ENCODE measurements at places on chromosomes 2 and 18.
A peak's percentile ranks its signal among the peaks of the same experiment; 100 is the strongest.

DNA sequence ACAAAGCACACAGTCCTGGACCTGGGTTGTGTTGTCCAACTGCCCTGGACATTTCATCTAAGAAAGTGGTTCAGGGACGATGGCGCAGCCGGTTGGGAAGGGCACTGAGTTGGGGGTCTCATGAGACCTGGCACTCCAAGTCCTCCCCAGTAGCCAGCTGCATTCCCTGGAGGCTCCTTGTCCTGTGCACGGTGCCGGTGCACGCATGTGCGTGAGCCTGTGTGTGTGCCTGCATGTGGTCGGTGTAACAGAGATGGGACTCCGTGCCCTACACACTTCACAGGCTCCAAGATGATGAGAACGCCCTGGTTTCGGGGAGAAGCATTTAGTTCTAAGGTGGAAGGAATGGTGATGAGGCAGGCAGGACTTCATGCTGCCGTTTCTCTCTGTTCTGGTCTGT is 124.9 kb upstream of the PXDN start:
- DNase-seq, result no peak

DNA sequence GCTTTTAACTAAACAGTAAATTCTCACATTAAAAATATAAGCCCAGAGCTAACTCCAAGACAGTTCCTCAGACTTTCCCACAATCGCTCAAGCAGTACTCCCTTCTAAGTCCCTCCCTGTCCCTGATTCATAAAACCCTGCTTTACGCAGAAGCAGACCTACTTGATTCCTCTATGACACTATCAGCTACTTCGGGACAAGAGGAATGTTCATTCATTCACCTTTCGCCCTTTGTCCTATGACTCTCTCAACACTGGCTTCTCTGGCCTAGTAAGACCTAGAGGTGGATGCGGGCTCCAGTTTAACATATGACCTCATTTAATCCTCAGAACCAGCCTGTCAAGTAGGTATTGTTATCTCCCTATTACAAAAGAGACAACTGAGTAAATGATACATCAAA is 10.2 kb downstream of the LPIN2 start:
- DNase-seq, result no peak

DNA sequence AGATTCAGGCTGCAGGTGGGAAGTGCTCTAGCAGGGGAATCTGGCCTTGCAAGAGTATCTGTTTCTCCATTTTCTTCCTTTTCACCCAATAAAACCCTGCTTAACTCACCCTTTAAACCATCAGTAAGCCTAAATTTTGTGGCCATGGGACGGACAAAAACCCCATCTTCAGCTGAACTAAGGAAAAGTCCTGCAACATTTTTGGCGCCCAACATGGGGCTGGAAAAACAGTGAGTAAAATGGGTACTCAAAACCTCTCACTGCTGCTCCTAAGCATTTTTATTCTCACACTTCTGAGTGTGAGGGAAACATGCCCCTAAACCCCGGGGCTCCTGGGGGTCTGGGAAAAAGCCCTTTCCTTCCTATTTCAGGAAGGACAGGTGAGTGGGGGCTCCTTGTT is 414.3 kb downstream of the ZNF804A start:
- no peak for DNase-seq

GRCh38 chr2:90079374-90079773 is 1387.9 kb downstream of the RPIA start:
- no peak for DNase-seq

GRCh38 chr18:13287372-13287771 is 68.8 kb downstream of the LDLRAD4 start:
- no peak for DNase-seq

DNA sequence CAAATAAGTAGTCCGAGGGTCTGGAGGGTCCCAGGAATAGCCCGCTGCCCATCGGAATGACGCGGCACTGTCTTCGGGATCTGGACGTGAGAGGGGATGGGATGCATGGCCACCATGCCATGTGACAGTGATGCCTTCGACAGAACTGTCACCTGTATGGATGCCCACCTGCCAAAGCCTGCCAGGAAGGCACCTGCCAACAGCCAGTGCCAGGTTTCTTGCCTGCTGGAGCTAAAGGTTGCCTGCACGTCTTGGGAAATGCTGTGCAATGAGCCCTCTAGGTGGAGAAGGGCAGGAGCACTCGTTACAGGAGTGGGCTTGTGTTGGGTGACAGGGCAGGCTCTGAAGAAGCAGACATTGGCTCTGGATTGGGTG is 20.5 kb downstream of the GPR35 start:
- no peak for DNase-seq

- no peak for DNase-seq
Measured at GRCh38 chr18:75083131-75083530, 125.8 kb downstream of the PTGR3 start.

GRCh38 chr2:25081237-25081790 is 39.4 kb downstream of the EFR3B start:
- DNase-seq, result no peak

- DNase-seq, result no peak
Measured at GRCh38 chr2:64876137-64876647, 113.0 kb upstream of the SLC1A4 start.

DNA sequence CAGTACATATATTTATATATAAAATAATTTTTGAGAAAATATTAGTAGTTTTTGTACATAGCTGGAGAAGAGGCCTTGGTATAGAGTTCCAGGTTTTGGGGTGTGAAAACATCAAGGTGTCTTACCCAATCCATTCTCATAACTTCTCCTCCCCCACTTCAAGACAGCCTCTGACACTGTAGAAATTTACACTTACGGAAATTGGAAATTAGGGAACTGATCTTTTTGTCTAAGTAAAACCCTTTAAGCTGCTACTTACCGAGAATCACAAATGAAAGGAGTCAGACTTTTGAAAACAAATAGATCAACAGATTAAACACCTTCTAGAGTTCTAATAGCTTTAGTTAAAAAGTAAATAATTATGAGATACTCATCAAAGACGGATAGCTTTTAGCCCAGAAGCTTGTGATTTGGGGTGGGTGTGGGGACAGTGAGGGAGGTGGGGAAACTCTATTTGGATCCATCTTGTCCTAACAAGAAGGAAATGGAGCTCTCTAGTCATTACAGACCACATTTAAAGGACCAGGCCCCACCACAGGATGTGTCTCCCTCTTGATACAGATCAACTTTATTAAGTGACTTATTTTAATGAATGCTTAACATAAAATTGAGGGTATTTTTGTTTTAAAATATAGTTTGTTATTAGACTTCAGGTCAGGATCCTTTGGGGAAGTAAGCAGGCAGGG is 11.1 kb upstream of the FBXO11 start:
- no peak for DNase-seq

- DNase-seq, result peak; percentile 71
Measured at GRCh38 chr2:126244937-126245336, 411.0 kb upstream of the GYPC start.

DNA sequence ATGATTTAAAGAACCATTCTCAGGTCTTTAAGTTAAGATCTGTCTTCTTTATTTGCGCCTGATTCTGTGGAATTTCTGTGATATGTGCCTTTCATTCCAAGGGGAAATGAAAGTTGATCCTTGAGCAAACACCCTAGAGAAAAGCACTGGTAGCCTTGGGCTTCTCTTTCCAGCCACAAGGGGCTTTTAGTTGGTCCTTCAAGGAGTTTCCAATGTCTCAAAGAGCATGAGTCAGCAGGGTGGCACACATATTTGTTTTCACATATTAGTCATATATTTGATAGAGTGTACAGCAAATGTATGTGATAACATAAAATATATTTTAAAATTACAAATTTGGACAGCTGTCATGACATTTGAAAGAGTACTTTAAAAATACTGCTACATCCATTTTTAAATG is 339.5 kb downstream of the TXNL1 start:
- DNase-seq, result no peak

GRCh38 chr2:216429428-216429827 is 17.1 kb downstream of the SMARCAL1 start:
- no peak for DNase-seq

- no peak for DNase-seq
Measured at GRCh38 chr2:182078988-182079602, 93.4 kb downstream of the PPP1R1C start.

DNA sequence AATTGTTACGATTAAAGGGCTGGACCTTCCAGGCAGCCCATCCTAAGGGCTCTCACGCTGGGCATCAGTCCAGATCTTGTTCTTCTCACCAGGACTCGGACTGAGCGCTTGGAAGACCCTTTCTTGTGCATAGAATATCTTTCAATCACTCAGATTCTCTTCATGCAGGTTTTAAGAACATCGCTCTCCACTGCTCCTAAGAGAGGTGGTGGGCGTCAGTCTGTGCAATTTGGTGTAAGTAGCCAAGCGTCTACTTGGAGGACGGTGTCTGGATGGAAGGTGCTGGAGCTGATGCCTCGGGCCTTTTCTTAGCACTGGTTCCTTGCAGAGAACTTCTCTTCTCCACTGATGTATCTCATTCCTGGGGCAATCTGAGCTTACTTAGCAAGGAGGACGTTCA is 68.7 kb downstream of the ASB1 start:
- DNase-seq, result no peak

GRCh38 chr2:45253151-45253550 is 243.9 kb upstream of the SIX2 start:
- DNase-seq, result no peak

- DNase-seq, result no peak
Measured at GRCh38 chr2:191479680-191480023, 198.3 kb upstream of the NABP1 start.

DNA sequence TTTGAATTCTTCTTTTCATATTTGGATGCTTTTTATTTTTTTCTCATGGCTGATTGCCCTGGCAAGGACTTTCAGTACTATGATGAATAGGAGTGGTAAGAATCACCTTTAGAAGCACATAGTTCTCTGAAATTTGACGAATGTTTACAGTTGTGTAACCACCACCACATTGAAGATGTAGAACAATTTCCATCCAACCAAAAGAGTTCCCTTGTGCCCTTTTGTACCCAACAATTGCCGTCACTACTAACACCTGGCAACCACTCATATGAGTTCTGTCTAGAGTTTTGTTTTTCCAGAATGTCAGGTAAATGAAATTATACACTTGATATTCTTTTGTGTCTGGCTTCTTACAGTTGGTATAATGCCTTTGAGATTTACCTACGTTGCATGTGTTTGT is 28.7 kb upstream of the SLC16A14 start:
- no peak for DNase-seq

- DNase-seq, result no peak
Measured at GRCh38 chr2:157307021-157307420, 18.6 kb downstream of the ERMN start.

DNA sequence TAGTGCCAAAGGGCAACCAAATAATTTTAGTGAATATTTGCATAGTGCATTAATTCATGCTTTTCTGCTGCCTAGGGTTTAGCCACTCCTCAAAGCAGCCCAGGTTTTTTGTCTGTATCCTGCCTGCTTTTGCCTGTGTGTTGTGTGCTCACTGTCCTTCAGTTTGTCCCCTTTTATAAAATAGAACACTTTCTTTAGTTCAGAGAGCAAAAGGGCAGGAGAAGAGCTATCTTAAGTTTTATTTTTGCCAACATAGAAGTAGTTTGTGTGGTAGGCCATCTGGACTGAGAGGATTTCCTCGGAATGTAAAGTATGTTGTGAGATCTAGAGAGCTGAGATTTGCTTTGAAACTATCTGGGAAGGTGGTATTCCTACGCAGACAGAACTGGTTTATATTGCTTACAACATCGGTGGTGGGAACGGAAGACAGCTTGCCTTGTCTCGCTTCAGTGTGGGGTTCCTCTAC is 64.9 kb downstream of the EML4 start:
- no peak for DNase-seq

DNA sequence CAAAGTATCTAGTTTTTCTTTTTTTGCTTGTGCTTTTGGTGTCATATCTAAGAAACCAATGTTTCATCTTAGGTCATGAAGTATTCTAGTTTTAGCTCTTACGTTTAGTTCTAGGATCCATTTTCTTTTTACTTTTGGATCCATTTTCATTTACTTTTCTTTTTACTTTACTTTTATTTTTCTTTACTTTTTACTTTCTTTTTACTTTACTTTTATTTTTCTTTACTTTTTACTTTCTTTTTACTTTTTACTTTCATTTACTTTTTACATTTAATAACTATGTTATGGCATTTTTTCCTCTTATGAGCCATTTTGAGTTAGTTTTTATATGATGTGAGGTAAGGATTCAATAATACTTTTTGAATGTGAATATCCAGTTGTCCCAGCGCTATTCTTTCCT is 213.4 kb downstream of the ZFP36L2 start:
- DNase-seq, result no peak

- no peak for DNase-seq
Measured at GRCh38 chr2:106695919-106696318, 190.0 kb downstream of the ST6GAL2 start.

DNA sequence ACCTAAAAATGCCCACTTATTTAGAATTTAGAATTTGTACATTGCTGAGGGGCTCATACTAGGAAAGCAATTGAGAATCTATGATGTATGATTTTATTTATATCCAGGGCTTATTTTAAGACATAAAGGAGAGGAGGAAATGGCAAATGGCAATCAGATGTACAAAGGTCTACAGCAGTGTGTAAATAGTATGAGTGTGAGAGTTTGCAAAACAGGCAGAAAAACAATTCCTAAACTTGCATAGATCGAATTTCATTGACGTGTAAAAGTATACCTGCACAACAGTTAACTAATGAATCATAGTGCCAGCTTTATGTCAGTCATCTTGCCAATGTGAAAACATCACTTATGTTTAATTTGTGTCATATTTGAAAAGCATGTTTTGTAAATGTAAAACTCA is 718.7 kb upstream of the GCFC2 start:
- no peak for DNase-seq

DNA sequence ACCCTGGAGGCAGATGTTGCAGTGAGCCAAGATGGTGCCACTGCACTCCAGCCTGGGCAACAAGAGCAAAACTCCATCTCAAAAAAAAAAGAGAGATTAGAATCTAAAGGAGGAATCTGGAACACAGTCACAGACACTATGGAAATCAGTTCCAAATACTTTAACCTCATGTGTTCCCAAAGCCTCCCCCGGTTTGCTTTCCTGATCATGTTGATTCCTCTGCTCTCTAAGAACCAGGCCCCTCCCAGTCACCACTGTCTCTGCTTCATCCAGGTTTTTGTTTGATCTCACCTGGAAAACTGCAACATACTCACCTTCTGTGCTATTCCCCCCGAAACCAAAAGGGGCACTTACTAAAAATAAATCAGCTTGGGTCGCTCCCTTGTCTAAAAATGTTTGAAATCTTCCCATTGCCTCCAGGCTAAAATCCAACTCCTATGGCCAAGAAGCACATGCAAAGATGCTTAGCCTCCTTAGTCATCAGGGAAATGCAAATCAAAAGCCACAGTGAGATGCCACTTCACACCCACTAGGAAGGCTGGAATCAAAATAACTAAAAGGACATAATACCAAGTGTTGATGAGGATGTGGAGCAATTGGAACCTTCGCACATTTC is 6.2 kb upstream of the NEU2 start:
- DNase-seq, result no peak

DNA sequence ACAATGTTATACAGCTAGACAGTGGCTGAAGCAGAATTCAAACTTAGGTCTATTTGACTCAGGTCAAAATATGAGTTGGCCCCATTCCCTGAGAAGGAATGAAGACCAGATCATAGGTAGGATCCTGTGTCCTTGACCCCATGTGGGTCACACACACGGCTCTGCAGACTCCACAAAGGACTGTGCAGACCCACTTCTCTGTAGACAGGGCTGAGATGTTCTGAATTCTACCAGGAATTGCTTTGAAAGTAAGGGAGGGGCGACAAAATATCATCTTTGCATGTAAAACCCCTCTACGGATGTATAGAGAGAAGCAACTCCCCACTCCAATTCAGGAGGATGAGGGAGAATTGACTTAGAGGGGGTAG is 62.3 kb upstream of the CTIF start:
- DNase-seq, result no peak
